ENCODE measurements at places on chromosomes 4 and X.

- peak; percentile 6 for DNase-seq
Measured at GRCh38 chr4:183445097-183445428, 627 bp downstream of the CDKN2AIP start.

- no peak for DNase-seq
Measured at GRCh38 chr4:129145222-129145730, 49.3 kb downstream of the C4orf33 start.

- DNase-seq, result no peak
Measured at GRCh38 chr4:66328803-66329574, 658.7 kb upstream of the EPHA5 start.

- DNase-seq, result no peak
Measured at GRCh38 chrX:39757971-39758370, 339.8 kb downstream of the BCOR start.

DNA sequence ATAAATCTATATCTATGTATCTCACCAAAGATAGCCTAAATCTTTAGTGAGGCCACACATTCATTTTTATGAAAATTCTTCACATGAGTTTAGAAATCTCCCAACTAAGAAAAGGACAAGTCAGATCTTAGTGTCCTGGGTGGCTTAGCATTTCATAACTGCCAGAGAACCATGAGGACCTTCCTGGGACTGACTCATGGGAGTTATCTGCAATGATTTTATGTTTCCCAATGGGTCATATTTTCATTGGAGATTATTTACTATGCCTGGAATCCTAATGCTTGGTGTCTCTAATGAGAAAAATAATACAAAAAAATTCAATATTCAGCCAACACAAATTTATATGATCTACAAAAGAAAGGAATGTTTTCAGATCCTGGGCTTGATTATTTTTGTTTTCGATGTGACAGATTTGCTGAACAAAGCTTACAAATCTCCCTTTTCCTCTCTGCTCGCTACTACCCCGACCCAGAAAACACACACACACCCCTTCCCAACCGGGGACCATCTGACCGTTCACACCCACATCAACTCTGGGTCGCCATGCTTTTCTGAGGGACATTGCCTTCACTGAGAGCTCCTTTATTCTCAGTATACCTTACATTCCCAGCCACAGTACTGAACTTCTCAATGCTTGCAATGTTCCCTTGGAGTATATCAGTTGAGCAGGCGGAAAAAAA, 40.1 kb downstream of the SORBS2 start:
- DNase-seq, result no peak

DNA sequence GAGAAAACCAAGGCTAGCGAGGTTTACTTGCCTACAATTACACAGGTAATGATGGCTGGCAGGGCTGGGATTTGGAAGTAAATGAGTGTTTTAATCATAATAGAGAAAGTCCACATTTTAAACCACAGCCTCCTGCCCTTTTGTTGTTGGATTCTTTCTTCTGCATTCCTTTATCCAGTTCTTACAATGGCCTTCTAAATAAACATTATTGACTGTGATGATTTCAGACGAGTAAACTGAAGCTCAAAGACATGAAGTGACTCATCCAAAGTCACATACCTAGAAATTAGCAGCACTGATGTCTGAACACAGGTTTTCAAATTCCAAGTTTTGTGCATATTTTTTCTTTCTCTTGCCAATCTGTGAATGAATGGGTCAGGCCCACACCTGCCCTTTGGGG, 51.2 kb upstream of the C1QTNF7 start:
- DNase-seq, result no peak

- no peak for DNase-seq
Measured at GRCh38 chrX:1932231-1932630, 317.4 kb downstream of the ASMT start.

GRCh38 chrX:63765712-63766111, 19.3 kb downstream of the ARHGEF9 start:
- DNase-seq, result no peak

DNA sequence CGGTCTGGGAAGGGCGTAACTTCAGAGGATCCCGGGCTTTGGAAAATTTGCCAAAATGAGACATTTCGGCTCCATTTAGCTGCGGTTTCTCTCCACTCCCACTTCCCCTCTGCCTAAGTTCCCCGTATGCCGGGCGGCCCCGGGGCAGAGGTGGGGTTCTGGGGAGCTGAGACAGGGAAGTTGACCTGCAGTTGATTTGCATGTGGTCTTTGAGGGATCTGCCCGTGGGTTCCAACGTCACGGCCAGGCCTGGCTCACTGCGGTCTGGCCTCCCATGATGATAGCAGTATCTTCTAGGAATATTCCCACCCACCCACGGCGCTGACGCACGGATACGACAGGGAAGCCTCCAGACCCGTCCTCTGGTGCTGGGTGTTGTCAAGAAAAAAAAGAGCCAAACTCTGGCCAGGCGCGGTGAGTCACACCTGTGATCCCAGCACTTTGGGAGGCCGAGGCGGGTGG, 27.3 kb upstream of the CRLF2 start:
- DNase-seq, result no peak

DNA sequence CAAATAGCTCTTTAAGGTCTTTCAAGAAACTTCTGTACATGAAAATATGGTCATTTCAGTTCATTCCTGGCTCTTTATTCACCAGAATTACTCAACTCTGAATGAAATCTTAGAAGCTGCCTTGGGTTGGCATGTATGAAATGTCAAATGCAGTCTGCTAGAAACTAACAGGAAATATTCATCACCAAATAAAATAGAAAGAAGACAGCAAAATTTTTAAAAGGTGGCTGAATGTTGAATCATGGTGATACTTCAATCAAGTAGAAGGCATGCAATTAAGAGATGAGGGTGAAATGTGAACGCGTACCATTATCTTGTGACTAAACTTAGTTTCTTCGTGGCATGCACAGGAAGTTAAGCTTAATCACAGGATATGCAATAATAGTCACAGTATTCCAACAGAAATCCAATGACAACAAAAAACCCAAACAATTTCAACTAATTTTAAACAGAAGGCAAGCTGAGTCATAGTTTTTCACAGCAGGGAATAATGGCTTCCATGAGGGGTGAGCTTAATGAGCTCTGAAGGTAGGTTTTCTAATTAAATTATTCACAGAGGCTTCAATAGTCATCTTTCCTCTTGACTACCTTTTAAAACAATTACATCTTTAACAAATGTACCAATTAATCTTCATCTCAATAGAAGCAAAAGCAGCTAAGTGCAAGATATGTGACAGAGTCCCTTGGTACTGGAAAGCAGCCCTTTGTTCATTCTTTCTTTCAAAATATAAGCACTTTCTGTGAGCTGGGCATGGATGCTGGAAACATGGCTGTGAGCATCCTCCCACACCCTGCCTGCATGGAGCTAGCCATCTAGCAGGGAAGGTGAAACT, 44.5 kb downstream of the SCFD2 start:
- no peak for DNase-seq

- no peak for DNase-seq
Measured at GRCh38 chr4:183602557-183603027, 56.4 kb downstream of the RWDD4 start.

GRCh38 chrX:110509755-110510532, 151.3 kb downstream of the RTL9 start:
- DNase-seq, result peak; percentile 25

- no peak for DNase-seq
Measured at GRCh38 chr4:153044036-153044435, 107.9 kb downstream of the FHDC1 start.

- no peak for DNase-seq
Measured at GRCh38 chr4:185591679-185592141, 56.4 kb upstream of the PDLIM3 start.

DNA sequence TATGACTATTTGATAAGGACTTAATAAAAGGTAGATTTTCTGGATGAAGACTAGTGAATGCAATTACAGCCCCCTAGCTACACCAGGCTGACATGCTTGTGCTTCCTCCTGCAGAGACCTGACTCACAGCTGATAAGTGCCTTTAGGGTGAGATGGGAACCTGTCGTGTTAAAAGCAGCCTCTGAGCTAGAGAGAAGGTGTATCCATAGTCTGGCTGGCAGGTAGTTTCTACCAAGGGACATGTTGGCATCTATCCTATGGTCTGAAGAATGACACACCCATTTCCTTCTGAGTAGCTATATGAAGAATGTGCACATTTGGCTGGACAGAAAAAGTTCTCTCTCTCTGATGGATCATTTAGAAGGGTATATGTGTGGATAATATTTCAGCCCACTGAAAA, 64.1 kb downstream of the PARM1 start:
- DNase-seq, result no peak

DNA sequence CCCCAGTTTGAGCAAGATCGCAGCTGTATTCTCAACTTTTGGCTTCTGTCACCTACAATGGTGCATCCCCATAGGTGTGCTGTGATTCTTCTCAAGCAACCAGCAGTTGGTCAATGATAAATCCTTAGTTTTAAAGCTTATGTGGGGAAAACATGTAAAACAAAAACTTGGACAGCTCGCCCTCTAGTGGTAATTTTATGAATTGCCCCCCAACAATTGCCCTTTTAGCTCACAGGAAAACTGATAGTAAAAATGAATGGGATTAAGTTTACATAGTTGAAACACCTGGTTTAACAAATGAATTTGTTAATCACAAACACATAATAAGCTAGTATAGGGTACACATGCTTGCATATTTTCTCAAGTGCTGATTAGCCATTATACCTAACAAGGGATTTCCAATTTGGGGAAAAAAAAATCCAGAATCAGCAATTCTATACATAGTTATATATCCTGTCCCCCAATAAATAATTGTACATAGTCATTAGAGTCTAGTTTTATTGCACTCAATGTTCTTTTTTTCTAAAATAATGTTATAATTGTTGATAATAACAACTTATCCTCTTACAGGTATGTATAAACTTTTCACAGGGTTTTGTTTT, 30.1 kb downstream of the TEX13A start:
- no peak for DNase-seq

Measured in NT2/D1 (cell line).